Epithelial cell of alveolus of lung (primary cell): ENCODE measurements at places on chromosomes 1 and 21. TPM values are rescaled to one million over a fixed set of nuclear protein-coding genes. Genes with fewer than 3 reads are reported as not detected.

Gene APOBEC4
- not detected in 2 replicates for total RNA-seq

Gene SETDB1
- total RNA-seq, result 20.0 and 24.9 TPM in 2 replicates

Gene LCE3E
- not detected in 2 replicates for total RNA-seq

Gene FAM43B
- total RNA-seq, result 0.32 and 0.39 TPM in 2 replicates

Gene GUCA2A
- not detected in 2 replicates for total RNA-seq

Gene PTGS2
- 4.8 and 16.0 TPM in 2 replicates for total RNA-seq

Gene TRIM17
- 0.39 and 1.6 TPM in 2 replicates for total RNA-seq

Gene TRAF3IP3
- total RNA-seq, result 0.26 TPM in 1 of 2 replicates, not detected in the other

Gene ATPAF1
- total RNA-seq, result 38.4 and 49.8 TPM in 2 replicates

Gene CELF3
- total RNA-seq, result not detected in 2 replicates

Gene PIK3C2B
- 1.2 and 2.5 TPM in 2 replicates for total RNA-seq

Gene TTC34
- 0.26 and 0.32 TPM in 2 replicates for total RNA-seq

Gene OR6P1
- not detected in 2 replicates for total RNA-seq

Gene IARS2
- 48.8 and 50.7 TPM in 2 replicates for total RNA-seq

Gene MFAP2
- 35.5 and 108 TPM in 2 replicates for total RNA-seq

Gene OR2G6
- total RNA-seq, result not detected in 2 replicates

Gene DNM3
- 0.91 and 1.6 TPM in 2 replicates for total RNA-seq

Gene MOV10
- 32.5 and 39.0 TPM in 2 replicates for total RNA-seq

Gene PCP4
- not detected in 2 replicates for total RNA-seq

Gene NHLH1
- total RNA-seq, result not detected in 2 replicates

Gene EXO1
- total RNA-seq, result 5.6 and 8.7 TPM in 2 replicates

Gene OR6K3
- not detected in 2 replicates for total RNA-seq

Gene ESRRG
- total RNA-seq, result 0.65 and 0.96 TPM in 2 replicates

Gene FNDC5
- 0.13 and 0.24 TPM in 2 replicates for total RNA-seq

Gene AK4
- 19.3 and 24.8 TPM in 2 replicates for total RNA-seq

Gene SLC30A2
- total RNA-seq, result not detected in 2 replicates

Gene ANGPTL3
- total RNA-seq, result not detected in 2 replicates

Gene TFF2
- not detected in 2 replicates for total RNA-seq

Gene PLEKHA6
- 1.3 and 3.7 TPM in 2 replicates for total RNA-seq

Gene ASPM
- 14.7 and 21.7 TPM in 2 replicates for total RNA-seq

Gene HAO2
- not detected in 2 replicates for total RNA-seq
